RPMI8226 (cell line): ENCODE measurements at places on chromosomes 7 and 10.

DNA sequence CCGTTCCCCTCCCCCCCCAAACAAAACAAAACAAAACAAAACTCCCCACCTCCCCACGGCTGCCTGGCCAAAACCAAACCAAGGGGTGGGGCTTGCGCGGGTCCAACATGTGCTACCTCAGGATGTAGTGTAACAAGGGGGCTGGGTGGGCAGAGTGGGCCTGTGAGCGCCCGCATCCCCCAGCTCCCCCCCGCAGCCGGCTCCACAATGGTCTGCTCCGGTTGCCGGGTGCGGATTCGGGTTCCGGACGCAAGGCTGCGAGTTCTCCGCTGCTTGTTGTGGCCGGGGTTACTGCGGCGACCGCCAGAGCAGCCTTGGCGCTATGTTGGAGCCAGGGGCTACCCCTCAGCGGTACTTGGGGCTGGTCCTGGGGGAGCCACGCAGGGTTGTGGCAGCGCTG lies 4.9 kb downstream of the C10orf143 start:
- no peak for DNase-seq

GRCh38 chr10:48551861-48552591 lies 52.8 kb downstream of the ARHGAP22 start:
- peak; percentile 47 for DNase-seq

- DNase-seq: no peak
These were observed 382.7 kb downstream of the PAXIP1 start for GRCh38 chr7:154620141-154620755.

DNA sequence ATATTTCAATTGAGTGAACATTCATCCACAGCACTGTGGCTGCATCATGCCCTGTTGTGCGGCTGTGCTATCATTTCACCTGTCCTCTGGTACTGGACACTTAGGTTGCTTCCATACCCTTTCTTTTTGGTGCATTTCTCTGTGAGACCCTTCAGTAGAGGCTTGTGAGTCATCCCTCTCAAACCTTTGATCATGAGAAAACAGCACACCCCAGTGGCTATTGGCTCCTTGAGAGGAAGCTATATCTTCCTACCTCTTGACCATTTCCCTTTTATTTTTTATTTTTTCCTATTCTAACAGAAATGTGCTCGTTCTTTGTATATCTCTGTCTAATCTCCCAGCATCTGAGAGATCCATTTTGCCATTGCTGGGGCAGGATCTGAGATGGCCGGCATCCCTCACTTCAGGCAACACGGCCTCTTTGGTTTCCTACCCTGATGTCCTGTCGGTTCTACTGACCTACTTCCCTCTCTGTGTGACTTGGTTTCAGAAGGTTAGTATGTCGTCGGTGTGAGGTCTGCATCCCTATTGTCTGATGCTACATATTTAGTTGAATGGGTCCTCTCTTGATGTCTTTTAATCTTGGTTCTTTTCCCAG lies 23.8 kb upstream of the PIK3AP1 start:
- DNase-seq: peak; percentile 11

GRCh38 chr7:144713850-144714249 lies 122.0 kb downstream of the TPK1 start:
- DNase-seq: no peak

DNA sequence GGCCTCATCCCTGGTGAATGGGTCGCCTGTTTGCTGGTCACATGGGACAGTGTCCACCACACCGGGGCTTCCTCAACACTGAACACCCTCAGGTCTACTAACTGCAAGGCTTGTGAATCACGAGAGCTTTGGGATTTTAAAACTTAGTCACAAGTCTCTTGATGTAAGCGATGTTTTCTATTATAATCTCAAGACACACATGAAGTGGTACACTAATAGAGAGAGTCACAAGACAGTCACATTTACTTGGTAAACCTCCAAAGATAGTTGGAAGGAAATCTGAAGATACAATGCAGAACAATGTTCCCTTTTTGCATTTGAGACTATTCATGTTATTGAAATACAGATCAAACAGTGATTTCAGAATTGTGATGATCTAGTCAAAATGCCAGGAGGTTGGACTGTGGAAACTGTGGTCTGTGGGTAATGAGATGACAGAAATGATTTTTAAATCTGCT lies 233.1 kb upstream of the KLF6 start:
- DNase-seq: no peak

DNA sequence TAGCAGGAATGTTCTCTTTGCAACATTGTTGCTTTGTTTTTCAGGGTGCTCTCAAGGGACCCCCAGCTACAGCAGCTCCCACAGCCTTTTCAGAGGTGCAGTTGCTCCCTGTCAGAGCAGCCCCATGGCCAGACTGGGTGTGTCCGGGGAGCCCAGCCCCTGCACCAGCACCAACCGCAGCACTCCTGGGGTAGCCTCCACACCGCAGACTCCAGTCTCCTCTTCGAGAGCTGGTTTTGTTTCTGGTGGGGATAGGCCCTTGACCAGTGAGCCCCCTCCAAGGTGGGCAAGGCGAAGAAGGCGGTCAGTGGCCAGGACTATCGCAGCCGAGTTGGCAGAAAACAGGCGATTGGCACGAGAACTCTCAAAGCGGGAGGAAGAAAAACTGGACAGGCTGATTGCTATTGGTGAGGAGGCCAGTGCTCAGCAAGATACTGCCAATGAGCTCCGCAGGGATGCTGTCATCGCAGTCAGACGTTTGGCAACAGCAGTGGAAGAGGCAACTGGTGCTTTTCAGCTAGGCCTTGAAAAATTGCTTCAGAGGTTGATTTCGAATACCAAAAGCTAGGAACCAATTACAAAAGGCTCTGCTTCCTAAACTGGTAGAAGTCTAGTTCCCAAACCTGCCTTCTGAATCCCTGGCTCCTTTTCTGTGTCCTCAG lies 5.4 kb downstream of the HSPA14 start:
- DNase-seq: no peak
